ENCODE measurements at places on chromosomes 2 and 18.

DNA sequence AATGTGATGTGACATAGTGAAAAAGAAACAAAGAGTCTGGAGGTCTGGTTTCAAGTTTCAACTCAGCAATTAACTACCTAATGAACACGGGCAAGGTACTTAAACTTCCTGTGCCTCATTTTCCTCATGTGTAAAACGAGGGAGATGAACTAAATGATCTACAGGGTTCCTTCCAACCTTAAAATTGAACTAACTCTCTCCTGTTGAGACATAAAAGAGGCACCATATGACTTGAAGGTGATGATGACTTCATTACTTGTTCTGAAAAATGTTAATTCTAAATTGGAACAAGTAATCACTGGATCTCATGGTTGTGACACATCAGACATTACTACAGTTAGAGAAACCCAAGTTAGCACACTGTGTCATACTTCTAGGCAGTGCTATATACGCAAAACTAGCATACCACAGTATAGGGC, 8.9 kb upstream of the REL start:
- DNase-seq = no peak

DNA sequence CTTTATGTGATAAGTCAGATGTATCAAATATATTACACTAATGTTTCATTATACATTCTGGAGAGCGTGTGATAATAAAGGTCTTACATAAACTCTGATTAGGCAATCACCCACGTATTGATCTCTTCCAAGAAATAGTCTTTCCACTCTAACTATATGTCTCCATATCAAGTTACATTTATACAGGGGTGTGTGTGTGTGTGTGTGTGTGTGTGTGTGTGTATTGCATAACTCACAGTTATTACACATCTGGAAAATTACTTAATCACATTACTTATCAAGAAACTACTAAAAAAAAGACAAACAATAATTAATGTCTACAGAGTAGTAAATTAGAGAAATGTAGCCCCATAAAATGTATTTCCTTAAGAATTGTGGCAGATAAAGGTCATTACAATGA, 339.8 kb downstream of the CDH19 start:
- no peak for DNase-seq

GRCh38 chr2:191240871-191241270, 4.3 kb upstream of the MYO1B start:
- no peak for DNase-seq

DNA sequence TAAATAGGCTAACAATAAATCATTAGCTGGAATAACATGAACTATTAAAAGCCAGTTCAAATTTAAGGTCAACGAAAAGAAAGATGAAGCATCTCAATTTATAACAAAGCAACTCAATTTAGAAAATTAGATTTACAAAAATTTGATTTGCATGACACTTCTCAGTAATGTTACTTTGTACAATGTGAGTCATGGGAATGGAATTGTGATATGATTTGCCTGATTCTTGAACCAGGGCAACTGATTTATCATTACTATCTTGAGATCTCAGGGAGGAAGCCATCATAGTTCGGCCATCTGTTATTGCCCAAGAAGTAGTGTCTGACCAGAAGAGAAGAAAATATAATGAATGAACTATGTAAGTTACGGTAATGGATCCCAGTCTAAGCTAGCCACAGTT, 193.1 kb downstream of the RIT2 start:
- no peak for DNase-seq

DNA sequence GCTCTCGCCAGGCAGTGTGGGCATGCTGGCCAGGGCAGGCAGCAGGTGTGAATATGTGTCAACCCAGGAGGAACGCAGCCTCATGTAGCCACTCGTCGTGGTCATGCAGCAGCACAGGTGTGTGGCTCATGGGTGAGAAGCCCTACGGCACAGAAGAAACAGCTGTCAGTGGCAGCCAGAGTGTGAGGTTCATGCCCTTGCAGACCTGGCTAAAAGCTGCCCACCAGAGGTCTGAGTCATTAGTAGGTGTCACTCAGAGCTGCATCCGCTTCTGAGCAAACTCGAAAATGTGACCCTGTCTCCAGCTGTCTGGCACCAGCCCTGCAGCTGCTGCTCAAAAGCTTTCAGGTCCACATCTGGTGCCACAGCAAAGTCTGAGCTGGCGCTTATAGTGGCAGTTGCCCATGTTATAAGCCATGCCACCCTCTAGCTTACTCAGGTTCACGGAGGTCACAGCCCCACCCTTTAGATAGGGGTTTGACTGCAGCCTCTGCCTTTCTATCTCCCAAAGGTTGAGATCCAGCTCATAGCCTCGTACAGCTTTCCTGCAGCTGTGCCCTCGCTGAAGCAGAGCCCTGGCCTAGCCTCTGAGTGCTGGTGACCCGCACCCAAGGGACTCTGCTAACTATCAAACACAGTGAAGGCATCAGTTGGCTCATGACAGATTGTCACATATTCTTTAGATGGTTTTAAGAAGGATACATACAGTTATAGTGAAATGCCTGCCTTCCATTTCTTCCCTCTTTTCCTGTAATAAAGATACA, 195.0 kb downstream of the CCDC102B start:
- DNase-seq = no peak

DNA sequence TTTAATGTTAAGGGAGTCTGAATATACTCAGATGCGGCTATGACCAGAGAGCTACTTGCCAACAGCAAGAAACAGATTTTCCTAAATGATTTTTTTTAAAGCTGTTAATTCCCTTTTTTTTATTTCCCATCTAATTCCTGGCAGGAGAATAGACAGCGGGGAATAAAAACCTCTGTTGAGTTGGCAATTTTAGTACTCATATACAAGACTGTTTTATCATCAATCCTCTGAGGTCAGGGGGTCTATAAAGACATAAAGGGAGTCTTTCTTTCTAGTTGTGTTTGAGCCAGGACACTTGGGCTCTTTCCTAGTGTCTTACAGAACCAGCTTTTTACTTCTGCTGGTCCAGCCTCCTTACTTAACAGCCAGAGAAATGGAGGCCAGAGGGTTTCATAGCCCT, 29.4 kb downstream of the MAIP1 start:
- DNase-seq = no peak

DNA sequence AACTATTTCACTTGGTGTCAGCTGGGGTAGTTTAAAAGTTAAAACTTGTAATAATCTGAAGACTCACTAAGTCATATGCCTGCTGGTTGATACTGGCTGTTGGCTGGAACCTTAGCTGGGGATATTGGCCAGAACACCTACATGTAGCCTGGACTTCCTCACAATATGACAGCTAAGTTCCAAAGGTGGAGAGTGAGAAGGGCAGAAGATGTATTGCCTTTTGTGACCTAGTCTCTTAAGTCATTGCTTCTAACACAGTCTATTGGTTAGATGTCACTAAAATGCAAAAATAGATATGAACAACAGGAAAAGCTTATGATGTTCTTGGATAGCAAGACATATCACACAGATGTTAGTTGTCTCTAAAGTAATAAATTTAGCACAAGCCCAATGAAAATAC, 113.2 kb upstream of the CHAC2 start:
- DNase-seq = no peak

GRCh38 chr2:59920961-59921360, 632.5 kb downstream of the BCL11A start:
- DNase-seq = no peak

DNA sequence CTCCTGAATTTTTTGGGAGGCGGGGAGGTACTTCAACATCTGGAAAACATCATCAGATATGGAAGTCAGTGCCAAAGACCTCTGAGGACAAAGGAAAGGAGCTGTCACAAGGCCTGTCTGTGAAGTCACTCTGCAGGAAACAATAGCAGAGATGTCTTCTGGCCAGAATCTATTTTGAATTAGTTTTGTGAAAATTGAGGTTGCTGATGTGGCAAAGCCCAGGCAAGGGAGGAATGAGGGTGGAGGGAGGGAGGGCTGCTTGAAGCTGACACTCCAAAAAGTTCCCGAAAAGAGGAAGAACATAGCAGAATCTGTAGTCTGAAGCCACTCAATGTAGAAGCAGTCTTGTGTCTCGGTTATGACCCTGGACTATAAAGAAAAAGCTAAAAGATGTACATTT, 151.1 kb upstream of the LHCGR start:
- DNase-seq = no peak

GRCh38 chr18:42480441-42480840, 525.4 kb downstream of the PIK3C3 start:
- no peak for DNase-seq

GRCh38 chr2:110948027-110948674, 172.6 kb upstream of the BCL2L11 start:
- no peak for DNase-seq

- peak; percentile 7 for DNase-seq
These were observed 917.6 kb upstream of the ACVR2A start for GRCh38 chr2:146927080-146927711.

DNA sequence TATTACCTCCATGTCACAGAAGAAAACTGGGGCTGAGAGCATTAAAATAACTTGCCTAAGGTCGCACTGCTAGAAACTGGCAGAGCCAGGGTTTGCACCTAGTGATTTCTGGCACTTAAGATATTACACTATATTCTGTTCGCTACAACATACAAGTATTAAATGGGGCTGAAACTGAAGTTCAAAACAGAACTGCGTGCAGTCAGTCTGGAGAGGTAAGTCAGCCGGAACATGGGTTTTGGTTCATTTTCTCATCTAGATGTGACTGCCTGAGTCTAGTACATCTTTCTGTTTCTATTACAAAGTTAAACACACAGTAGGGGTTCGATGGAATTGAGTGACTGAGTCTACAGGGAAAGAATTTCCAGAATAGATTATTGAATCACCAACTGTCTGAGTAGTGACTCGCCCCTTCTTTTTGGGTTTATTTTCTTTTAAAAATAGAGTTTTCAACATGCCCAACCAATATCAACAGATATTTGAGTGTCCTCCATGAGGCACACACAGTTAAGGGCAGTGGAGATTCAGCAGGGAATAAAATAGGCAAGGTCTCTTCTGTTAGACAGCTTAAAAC, 150.8 kb downstream of the RNF152 start:
- DNase-seq = no peak

- DNase-seq = peak; percentile 49
These were observed 78.7 kb downstream of the LPIN1 start for GRCh38 chr2:11824901-11825828.

GRCh38 chr2:107585851-107586250, 240.8 kb upstream of the RGPD4 start:
- DNase-seq = no peak

DNA sequence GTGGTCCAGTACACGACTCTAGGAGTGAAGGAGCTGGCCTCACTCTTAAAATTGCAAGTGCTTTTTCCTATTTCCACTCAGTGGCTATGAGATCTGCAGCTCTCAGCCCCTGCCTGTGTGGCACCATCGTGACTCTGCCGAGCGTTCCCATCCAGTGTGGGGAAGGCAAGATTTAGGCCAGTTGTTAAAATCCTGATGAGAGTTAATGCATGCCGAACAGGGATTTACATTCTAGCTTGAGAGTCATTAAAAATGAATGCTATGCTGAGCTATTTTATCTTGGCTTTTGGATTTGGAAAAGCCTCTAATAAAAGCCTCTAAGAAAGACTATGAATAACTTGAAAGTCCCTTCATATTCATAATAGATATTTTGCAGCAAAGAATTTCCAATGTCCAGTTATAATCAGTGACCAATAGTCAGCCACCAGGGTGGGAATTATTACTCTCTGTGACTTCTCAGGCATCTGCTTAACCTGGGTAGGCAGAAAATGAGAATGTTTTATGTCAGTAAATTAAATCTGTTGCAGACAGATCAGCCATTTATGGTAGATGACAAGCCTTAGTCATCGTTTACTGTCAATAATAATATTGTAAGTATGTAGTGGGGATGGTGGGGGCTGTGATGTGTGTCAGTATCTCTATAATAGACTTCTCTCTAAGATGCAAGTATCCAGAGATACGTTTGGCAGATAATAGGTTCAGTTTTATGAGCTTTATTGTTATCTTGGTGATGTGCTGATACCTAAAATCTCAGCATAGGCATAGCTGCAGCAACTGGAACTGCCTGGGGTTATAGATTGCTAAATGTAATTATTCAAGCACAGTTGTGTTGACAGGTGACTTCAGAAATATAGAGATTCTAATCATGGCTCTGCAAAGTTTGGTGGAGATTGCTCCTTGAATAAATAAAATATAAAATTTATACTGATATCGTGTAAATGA, 207.8 kb downstream of the SOCS6 start:
- DNase-seq = no peak

GRCh38 chr2:83874712-83875430, 584.2 kb downstream of the SUCLG1 start:
- no peak for DNase-seq

- DNase-seq = no peak
These were observed 203.1 kb downstream of the RAB3GAP1 start for GRCh38 chr2:135255208-135255607.

DNA sequence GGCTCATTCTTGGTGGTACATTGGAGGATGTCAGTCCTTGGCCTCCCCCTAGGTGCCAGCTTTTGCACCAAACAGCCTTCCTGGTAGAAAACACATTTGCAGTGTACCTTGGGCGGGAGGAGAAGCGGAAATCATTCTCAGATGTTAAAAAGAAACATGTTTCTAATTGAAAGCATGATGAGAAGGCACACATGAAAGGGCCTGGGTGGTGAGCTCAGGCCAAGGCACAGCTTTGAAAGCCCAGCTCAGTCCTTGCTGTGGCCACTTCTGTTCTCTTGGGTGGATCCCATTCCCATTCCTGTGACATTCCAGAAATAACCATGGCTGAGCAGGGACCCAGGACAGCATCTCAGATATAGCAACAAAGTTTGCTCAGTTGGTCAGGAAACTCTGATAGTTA, 71.5 kb downstream of the LTBP1 start:
- no peak for DNase-seq

DNA sequence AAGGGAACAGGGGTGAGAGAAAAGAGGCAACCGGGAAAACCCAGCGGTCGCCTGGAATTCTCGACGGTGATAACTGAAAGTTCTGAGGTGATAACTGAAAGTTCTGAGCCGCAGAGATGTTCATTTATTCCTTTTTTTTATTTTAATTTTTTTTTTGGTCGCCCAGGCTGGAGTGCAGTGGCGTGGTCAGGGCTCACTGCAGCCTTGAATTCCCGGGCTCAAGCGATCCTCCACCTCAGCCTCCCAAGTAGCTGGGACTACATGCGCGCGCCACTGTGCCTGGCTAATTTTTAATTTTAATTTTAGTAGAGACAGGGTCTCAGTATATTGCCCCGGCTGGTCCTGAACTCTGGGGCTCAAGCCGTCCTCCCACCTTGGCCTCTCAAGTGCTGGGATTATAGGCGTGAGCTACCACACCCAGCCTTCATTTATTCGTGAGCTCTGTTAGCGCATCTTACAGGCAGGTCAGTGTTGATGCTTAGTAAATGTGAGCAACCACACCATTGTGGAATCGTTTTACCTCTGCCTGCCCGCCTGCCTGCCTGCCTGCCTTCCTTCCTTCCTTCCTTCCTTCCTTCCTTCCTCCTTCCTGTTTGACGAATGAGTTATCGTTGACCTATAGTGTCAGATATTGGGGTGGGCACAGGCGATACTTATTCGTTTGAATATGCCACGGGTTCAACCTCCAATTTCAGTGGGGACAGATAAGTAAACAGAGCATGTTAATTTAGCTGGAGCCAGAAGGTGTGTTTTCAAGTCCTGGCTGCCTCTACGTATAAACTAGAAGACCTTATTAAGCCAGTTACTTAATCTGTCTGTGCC, 557 bp upstream of the E2F6 start:
- DNase-seq = no peak

Measured in foreskin keratinocyte (primary cell).